Aorta (tissue), 5 donors: ENCODE measurements at places on chromosomes 4 and X. TPM values are rescaled to one million over a fixed set of nuclear protein-coding genes. Genes with fewer than 3 reads are reported as not detected.

- DNase-seq, result no peak
Observed at GRCh38 chr4:71593311-71593710, 190.6 kb downstream of the GC start.

DNA sequence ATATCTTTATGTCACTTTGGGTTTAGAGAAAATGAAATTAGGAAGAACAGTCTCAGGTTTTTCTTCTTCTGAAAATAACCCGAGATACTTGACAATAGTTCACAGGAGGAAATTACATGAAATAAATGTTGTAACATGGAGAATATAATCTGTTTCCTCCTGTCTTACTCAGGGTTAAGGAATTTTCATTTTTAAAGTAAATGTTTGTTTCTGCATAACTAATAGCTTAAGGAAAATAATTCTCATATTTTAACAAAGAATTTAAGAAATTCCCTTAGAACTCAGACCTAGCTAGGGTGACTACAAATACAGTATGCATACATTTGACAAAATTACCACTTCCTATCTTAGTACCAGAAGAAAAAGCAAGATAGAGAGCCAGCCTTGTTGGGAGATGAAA lies 17.2 kb upstream of the SPRY1 start:
- DNase-seq, result no peak

DNA sequence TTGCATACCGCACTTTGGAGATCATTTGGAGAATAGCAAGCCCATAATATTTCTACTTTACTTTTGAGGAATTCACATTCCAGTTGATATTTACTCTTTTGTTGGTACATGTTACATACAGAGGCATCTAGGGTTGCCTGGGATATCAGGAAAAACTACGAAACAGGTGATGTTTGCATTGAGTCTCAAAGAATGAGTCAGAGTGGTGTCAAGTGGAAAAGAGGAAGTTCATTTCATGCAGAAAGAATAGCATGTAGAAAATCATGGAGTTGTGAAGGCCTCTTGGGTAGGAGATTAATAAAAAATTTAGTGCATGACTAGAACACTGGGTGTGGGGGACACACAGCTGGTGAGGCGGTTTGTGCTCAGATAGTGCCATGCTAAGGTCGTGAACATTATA lies 33.5 kb upstream of the ELOVL6 start:
- DNase-seq, result no peak

The UCP1 gene
- total RNA-seq, result not detected

The FAM13A gene
- total RNA-seq, result 27.8 TPM
